ENCODE measurements at places on chromosomes 3 and 15.

- DNase-seq, result no peak
These were observed 26.1 kb downstream of the STARD5 start for GRCh38 chr15:81297603-81298575.

DNA sequence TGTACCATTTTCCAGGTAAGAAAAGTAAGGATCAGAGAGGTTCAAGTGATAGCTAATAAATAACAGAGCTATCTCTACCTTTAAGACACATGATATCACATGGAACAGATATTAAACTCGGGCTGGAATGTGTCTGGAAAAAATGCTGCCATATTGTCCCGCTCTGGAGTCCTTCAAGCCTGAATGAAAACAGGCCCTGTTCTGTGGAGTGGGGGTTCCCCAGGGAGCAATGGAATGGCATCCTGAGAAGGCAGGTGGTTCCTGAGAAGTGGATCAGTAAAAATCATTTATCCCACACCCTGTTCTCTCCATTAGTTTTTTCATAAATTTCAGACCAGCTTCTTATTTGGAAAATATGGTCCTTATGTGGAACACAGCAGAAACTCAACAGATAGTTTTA lies 57.3 kb upstream of the PRTG start:
- no peak for DNase-seq

DNA sequence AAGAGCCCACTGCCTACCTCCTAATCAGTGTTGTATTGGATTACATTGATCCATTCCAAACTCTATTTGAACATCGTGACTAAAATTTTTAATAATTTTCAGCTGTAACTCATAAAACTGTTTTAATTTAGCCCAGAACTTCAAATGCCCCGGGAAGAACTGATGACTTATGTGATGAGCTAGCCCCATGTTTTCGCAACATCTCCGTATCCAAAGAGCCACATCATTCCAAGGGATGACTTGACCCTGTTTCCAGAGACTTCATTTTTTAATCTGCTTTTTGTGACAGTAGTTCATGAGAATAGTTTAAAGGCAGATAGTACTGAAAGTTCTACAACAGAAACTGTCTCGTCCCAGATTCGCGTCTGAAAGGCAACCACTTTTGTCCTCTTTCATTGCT lies 97.4 kb downstream of the STAC start:
- DNase-seq, result no peak

GRCh38 chr15:25640381-25640780 lies 201.6 kb upstream of the UBE3A start:
- no peak for DNase-seq

GRCh38 chr3:8668216-8668615 lies 23.6 kb upstream of the SSUH2 start:
- no peak for DNase-seq

- DNase-seq, result no peak
These were observed 40.9 kb downstream of the CBLB start for GRCh38 chr3:105827959-105828358.

DNA sequence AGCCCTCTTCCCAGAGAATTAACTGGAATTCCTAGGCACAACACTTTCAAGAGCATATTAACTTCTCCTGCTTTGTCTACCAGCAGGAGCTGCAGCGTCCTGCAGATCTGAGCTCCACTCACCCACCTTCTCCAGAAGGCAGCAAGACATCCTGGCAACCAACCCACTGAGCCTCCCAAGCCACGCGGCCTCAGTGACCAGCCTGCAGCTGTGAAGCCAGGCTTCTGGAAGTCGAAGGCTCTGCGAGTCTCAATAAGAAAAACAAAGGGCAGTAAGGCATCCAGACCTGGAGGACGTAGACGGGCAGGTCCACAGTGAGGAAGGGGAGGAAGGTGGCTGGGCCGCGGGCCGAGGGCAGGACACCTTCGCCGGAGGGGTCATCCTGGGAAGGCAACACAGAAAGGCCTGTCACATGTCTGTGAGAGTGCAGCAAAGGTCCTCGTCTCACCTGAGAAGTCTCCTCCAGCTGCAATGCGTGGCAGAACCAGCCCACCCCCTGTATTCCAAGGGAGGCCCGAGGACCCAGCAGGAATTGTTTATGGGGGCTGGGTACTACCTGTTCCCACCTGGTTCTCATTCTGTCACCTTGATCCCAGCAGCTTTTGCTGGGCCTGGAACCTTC lies 36.2 kb downstream of the ZXDC start:
- no peak for DNase-seq

- no peak for DNase-seq
These were observed 24.6 kb downstream of the ALDH1L1 start for GRCh38 chr3:126155819-126156218.

DNA sequence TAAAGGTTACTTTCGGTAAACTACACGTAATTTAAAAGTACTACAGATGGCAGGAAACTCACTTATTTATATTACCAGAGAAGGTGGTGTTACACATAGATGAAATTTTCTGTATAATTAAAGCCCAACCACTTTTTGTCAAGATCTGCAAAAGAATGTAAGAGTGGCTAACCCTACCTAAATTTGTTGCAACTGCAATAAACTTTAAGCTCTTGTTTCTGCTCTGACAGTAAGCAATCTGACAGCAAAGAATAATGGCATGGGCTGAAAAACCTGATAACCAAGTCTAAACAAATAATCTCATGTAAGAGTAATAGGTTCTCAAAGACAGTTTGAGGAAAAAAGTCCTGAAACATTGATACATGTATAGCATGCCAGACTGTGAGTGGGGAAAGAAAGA lies 897.3 kb downstream of the TUSC7 start:
- no peak for DNase-seq

DNA sequence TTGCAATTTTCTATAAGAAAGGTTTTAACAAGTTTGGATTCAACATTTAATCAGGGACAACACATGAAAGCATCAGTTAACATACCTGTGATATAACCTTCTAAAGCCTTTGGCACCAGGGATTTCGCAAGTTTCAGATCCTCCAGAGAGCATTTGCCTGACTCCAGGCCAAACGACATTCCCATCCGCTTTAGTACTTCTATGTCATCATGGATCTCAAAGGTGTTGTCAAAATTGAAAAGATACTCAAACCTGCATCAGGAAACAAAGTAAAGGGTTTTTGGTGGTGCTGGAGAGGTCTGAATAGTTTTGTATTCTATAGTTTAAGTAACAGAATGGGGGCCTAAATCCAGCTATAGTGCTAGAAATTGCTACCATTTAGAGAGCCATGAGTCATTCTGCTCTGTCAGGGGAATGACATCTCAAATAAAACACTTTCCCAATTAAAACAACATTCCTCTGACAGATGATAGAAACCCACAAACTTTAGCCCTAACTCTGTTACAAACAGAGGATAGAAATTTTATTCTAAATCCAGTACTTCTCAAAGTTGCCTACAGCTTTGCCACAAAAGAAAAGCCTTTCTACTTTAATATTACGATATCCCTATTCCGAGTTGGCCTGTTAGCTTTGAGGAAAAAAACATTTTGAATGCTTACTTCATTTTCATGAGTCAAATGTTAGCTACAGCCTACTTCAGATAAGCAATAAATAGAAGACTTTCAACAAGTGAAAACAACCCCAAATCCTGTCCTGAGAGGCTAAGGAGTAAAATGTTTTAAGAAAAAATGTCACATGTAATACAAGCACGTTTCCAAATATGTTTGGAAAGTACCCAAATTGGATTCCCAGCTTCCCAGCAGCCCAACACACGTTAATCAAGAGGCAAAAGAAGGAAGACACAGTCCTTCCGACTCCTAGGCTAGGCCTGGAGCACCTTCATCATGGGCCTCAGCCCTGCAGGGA lies 83.4 kb downstream of the ATP1B3 start:
- DNase-seq, result no peak

GRCh38 chr15:49315391-49315823 lies 107.6 kb upstream of the FGF7 start:
- no peak for DNase-seq

GRCh38 chr3:40079847-40080240 lies 229.7 kb upstream of the EIF1B start:
- DNase-seq, result no peak

DNA sequence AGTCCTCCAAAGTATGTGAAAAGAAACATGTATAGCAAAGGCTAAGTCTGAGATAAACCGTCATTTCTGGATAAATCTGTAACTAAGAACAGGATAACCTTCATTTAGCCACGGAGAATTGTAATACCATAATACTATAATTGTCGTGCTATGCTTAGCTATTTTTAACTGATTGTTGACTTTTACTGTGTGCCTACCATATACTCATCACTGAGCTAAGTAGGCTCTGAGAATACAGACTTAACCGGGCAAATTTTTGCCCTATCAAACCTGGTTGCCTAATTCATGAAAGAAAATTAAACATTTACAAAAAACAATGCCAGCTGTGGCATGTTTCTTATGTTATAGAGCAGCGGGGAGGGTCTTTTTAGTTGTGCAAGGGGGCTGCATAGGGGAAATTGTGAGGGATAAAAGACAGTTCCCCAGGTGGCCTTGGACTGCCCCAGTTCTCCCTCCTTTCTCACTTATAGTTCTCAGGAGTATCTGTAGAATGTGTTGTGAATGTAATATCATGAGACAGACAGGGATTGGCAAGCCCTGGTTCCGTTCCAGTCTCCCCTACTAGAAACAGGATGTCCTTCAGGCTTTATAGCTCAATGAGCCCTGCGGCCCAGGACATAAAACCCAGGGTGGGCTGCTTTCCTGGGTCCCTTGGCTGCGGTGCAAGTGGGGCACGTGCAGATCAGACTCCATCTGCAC lies 318.5 kb downstream of the GBE1 start:
- peak; percentile 36 for DNase-seq

- no peak for DNase-seq
These were observed 21.5 kb downstream of the MAP2K1 start for GRCh38 chr15:66408254-66408653.
